ENCODE measurements at places on chromosomes 2 and 18. TPM values are rescaled to one million over a fixed set of nuclear protein-coding genes. Genes with fewer than 3 reads are reported as not detected.

- DNase-seq = no peak
Measured at GRCh38 chr2:7665880-7666279, 748.7 kb downstream of the RNF144A start.

DNA sequence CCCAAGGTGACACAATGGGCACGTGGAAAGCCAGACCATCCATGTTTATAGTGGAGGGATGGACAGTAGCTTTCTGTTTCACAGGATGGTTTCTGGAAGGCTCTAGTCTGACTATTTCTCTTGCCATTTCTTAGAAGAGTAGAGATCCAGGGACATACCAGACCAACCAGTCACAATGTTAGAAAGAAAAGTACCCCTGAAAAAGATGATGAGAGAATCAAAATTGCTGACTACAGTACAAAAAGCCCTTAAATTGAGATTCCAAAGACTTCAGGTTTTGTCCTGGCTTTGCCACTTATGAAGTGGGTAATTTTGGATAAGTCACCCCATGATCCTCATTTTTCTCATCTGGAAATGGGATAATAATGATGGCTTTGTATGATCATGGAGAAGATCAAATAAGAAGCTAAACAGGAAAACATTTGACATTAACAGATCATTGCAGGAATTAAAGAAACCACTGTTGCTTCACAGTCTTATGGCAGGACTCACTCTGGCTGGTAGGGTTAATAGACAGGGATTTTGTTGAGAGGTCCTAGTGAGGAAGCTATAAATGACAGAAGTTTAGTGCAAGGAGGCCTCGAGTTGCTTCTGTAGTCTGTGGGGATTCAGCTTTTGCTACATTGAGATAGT lies 386.0 kb downstream of the IRS1 start:
- no peak for DNase-seq

The HOXD9 gene
- 86.4 TPM for polyA plus RNA-seq

DNA sequence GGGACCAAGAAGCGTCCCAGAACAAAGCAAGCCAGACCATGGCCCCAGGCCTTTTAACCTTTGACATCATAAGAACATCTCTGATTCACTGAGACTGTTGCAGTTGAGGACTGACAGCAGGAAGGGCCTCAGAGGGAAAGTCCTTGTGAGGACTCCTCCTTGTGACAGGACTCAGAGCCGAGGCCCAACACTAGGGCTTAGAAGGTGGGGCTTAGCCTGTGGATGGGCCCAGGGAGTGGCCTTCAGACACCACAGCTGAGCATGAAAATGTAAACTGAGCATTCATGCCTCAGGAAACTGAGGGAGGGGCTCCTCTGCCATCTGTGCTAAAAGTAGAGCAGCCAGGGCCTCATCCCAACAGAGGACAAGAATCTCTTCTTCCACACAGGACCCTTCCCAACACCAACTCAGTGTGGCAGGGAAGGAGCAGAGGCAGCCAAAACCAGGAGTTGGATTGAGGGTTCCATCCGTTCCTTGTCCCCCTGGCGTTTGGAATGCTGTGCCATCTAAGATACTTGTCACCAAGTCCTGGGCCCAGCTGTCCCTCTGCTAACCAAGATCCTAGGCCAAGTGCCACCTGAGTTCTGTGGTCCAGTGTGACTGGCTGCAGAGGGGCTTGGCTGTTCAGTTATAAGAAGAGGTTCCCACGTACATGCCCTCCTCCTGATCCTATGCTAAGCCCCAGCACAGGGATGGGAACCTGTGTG lies 37.5 kb upstream of the CAB39 start:
- DNase-seq = no peak

Data from right renal pelvis (tissue), 4 donors.